ENCODE measurements at places on chromosomes 11 and 22.

- no peak for DNase-seq
Measured at GRCh38 chr11:5204787-5205186, 4.3 kb upstream of the OR51V1 start.

- DNase-seq: no peak
Measured at GRCh38 chr11:17376493-17376892, 12.0 kb downstream of the KCNJ11 start.

GRCh38 chr11:66728693-66729385 lies at the start of gene SPTBN2:
Gene SPTBN2 (minus strand): TSS chr11:66729216. CDS start chr11:66721240, 7,976 bp downstream.
- no peak for DNase-seq

- DNase-seq: no peak
Measured at GRCh38 chr22:40241200-40241763, 63.6 kb downstream of the TNRC6B start.

GRCh38 chr22:43853328-43853931 lies 8.9 kb downstream of the SULT4A1 start:
- DNase-seq: no peak

DNA sequence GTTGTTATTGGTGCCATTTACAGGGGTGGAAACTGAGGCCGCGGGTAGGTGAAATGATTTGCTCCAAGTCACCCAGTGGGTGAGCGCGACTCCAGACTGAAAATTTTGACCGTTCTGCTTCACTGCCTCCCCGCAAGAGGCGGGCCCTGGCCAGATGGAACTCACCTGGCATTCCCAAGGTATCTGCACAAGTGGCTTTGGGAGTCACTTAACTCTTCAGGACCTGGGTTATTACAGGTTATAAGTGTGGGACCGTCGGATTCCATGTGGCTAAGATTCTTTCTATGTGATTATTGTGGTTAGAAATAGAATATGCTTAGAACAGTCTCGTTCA lies 598 bp downstream of the CABIN1 start:
- no peak for DNase-seq

- DNase-seq: no peak
Measured at GRCh38 chr22:22022255-22022840, 39.8 kb upstream of the TOP3B start.

- no peak for DNase-seq
Measured at GRCh38 chr11:3000032-3000961, 8.2 kb upstream of the NAP1L4 start.

DNA sequence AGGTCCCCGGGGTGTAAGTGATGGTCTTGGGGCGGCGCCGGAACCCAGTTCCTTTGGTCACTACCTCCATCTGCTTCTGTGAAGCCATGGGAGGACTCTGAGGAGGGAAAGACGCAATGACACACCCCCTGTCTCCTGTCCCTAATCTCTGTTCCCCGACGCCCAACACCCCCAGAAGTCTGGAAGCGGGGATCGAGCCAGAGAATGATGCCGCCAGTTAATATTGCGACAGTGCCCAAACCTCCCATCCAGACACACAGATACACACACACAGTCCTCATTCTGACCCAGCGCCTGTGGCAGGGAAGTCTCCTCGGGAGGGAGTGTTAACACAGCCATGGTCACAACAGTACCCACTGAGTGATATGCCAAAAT lies 352 bp downstream of the C22orf23 start:
- DNase-seq: no peak

Measured in esophagus squamous epithelium (tissue), 5 donors.